ENCODE measurements at places on chromosomes 4 and X.

DNA sequence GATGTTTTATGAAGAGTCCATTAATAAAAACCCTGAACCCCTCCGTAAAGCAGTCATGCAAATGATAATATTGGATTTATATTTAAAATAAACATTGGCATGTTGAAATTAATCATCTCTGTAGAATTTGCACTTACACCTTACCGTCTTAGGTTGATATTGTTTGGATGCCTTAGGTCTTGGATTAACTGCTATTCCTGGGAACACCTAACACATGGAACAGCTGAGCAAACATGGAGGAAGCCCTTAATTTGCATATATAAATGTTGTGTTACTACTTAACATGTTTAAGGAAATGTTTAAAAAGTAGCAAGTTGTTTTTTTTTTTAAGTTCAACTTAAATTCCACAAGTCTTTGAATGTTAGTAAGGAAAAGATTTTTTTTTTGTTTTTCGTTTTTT lies 62.5 kb downstream of the NSD2 start:
- no peak for DNase-seq

GRCh38 chr4:65738134-65738533 lies 67.8 kb upstream of the EPHA5 start:
- DNase-seq, result no peak

- no peak for DNase-seq
Measured at GRCh38 chr4:186449954-186450353, 105.4 kb downstream of the MTNR1A start.

DNA sequence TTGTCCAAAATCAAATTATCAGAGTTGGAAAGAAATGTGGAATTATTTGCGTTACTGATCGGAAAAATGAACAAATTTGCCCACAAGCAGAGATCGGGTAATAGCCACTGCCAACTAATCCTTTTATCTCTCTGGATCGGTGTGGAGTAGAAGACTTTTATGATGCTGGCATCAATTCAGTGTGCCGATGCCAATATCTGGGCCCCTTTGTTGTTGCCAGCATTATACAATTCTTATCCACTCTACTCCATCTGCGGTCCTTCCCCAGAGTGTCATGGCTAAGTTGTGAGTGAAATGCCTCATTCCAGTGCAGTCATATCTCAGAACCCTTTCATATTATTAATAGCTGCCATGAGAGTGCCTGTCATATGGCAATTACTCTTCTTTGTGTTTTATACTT lies 660.2 kb downstream of the ADGRL3 start:
- no peak for DNase-seq

DNA sequence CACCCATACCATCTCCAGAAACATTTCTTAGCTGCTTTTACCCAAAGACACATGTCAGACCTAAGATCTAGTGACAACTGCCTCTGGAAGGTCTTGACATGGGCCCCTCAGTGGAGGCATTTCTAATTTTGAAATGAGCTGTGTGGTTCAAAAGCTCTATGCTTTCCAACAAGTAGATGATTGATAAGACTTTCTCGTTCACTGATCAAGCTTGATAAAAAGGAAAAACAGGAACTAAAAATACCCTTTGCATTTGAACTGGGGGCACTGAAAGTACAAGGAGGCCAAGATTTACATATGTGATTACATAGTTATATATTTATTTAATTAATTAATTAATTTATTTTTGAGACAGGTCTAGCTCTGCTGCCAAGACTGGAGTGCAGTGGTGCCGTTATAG lies 61.3 kb upstream of the SCOC start:
- DNase-seq, result no peak

Data from NCI-H226 (cell line).